ENCODE measurements at places on chromosomes 6 and 20. TPM values are rescaled to one million over a fixed set of nuclear protein-coding genes. Genes with fewer than 3 reads are reported as not detected.
A peak's percentile ranks its signal among the peaks of the same experiment; 100 is the strongest.

GRCh38 chr6:87817183-87817582 is 115.2 kb upstream of the AKIRIN2 start:
- H3K4me1 ChIP-seq: no peaks in the 10 kb centered on the region
- no peaks in the 10 kb centered on the region for H3K27me3 ChIP-seq
- no peaks in the 10 kb centered on the region for H3K36me3 ChIP-seq

DNA sequence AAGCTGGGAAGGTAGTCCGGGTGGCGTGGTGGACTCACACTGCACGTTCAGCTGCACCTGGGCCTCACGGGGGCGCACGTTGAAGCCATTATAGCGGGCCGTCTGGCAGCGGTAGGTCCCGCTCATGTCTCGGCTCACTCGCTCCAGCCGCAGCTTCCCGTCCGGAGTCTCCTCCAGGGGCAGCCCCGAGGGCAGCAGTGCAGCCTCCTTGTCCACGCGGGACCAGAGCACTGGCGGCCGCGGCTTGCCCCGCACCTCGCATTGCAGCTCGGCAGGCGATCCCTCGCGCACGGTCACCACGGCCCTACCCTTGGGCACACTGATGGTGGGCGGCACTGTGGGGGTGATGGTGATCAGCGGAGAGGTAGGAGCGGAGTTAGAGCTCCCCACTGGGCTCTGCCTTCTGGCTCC is 47.6 kb downstream of the MDGA1 start:
- H3K27me3 ChIP-seq: no peaks in the 10 kb centered on the region
- peaks cover 18% of the 10 kb centered on the region for H3K4me1 ChIP-seq
- peak; percentile 33 for DNase-seq
- no peak overlapping the region for H3K4me3 ChIP-seq
- no peaks in the 10 kb centered on the region for H3K36me3 ChIP-seq
- no peak overlapping the region for H3K27ac ChIP-seq

DNA sequence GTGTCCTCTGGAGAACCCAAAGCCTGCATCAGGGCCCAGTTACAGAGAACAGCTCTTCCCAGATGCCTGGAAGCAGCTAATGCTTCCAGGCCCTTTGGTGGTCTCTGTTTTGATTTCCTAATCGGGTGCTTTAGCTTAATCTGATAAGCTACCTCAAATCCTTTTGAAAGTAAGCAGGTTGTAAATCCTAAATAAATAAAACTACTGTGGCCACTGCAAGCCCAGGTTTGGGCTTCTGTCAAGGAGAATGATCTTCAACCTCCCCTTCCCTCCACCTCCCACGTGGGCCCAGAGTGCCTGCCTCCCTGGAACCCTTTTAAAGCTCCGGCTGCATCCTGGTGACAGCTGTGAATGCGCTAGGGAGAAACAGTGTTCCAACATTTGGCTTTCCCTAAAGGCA is 25.2 kb upstream of the FYN start:
- H3K36me3 ChIP-seq: no peaks in the 10 kb centered on the region
- no peak overlapping the region for H3K4me3 ChIP-seq
- H3K27me3 ChIP-seq: no peaks in the 10 kb centered on the region
- no peak for DNase-seq
- no peaks in the 10 kb centered on the region for H3K4me1 ChIP-seq
- no peak overlapping the region for H3K27ac ChIP-seq

- H3K4me1 ChIP-seq: no peaks in the 10 kb centered on the region
- no peaks in the 10 kb centered on the region for H3K27me3 ChIP-seq
Measured at GRCh38 chr6:132190097-132190814, 211.0 kb downstream of the MOXD1 start.

DNA sequence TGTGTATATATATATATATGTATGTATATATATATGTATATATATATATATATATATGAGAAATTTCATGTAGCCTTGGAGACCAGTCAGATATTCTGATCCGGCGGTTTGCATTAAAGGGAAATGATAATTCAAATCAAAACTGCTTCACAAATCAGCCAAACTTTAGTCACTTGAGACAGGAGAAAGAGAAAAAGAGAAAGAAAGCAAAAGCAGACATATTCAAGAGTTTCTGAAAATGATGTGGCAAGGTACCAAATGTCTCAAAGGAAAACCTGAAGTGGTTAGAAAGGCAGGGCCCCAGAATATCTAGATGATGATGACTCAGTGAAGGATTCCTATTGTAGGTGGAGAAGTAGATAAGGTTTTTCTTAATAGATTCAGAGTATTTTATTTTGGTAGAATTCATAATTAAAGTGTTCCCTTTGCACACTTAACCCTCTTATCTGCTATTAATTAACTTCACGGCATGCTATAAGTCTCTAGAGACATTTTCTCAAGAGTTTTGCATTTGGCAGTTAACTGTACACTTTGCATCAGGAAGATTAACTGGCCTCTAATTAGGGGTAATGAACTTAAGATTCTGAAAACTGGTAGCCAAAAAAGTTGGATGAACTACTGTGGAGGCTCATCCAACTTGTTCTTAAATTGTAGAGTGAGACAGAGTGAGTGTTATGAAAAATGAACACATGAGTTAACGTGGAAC is 50.1 kb upstream of the ASF1A start:
- no peak overlapping the region for H3K4me3 ChIP-seq
- H3K36me3 ChIP-seq: no peaks in the 10 kb centered on the region
- no peak for DNase-seq
- no peaks in the 10 kb centered on the region for H3K27me3 ChIP-seq

GRCh38 chr20:58998656-58999055 is 8.4 kb downstream of the CTSZ start:
- H3K4me1 ChIP-seq: peaks cover 29% of the 10 kb centered on the region
- no peak for DNase-seq
- H3K4me3 ChIP-seq: no peak overlapping the region
- no peak overlapping the region for H3K27ac ChIP-seq
- H3K27me3 ChIP-seq: no peaks in the 10 kb centered on the region

GRCh38 chr6:143529095-143529494 is 17.6 kb upstream of the FUCA2 start:
- no peak overlapping the region for H3K4me3 ChIP-seq
- H3K36me3 ChIP-seq: no peaks in the 10 kb centered on the region
- H3K27me3 ChIP-seq: no peaks in the 10 kb centered on the region

- DNase-seq: no peak
- no peaks in the 10 kb centered on the region for H3K36me3 ChIP-seq
- H3K27ac ChIP-seq: no peak overlapping the region
- no peaks in the 10 kb centered on the region for H3K27me3 ChIP-seq
- no peaks in the 10 kb centered on the region for H3K4me1 ChIP-seq
Measured at GRCh38 chr6:1970151-1970561, 275.2 kb downstream of the GMDS start.

GRCh38 chr6:21522143-21522747 is 71.3 kb upstream of the SOX4 start:
- H3K4me3 ChIP-seq: no peak overlapping the region
- H3K4me1 ChIP-seq: no peaks in the 10 kb centered on the region
- no peaks in the 10 kb centered on the region for H3K36me3 ChIP-seq

OTOR gene
- total RNA-seq: not detected

WFDC5 gene
- total RNA-seq: not detected

FKBP1C gene
- not detected for total RNA-seq

TRIM31 gene
- total RNA-seq: not detected

SNAP25 gene
- total RNA-seq: not detected

KCNG1 gene
- 20.3 TPM for total RNA-seq

SLPI gene
- not detected for total RNA-seq

PNPLA1 gene
- total RNA-seq: 0.32 TPM

EYS gene
- total RNA-seq: not detected

MYH7B gene
- total RNA-seq: 0.66 TPM

All from B cell (primary cell).